ENCODE measurements at places on chromosomes 5 and 9.

DNA sequence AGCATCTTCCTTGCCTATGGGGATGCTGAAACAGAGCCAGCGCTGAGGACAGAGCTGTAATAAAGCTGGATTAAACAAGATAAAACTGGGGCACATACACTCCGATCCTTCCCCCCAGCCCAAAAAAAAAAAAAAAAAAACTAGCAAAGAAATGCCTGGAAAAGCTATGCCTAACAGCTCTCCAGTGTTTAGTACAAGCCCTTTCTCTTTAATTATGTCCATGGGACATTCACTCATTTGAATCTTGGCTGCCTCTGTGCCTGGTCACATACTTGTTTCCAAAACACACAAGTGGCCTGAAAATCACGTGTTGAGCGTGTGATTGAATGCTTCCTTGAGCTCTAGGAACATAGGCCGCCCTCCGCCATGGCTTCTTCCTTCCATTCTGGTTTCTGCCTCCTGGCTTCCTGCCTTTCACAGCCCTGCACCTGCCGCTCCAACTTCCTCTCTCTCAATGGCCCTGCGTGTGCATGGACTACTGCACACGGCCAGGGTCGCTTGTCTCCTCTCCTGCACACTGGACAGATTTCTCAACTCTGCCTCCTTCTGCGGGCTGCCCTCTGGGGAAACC is 111.0 kb upstream of the RETREG1 start:
- no peak for DNase-seq

DNA sequence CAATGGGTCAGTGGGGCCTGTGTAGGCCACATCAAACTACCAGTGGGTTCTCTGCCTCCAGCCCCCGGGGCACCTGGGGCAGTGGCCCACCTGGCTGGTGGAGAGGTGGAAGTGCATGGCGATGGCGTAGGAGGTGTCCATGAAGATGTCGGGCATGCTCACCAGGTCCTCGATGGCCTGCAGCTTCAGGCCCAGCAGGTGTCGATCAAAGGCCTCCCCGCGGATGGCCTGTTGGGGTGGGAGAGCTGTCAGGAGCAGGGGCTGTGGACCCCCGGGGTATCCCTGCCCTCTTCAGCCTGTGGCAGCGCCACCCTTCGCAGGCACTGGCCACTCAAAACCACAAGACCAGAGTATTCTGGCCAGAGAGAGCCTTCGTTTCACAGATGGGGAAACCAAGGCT is 14.7 kb downstream of the CRAT start:
- DNase-seq: no peak

GRCh38 chr5:77590347-77590746 is 48.2 kb downstream of the OTP start:
- no peak for DNase-seq

DNA sequence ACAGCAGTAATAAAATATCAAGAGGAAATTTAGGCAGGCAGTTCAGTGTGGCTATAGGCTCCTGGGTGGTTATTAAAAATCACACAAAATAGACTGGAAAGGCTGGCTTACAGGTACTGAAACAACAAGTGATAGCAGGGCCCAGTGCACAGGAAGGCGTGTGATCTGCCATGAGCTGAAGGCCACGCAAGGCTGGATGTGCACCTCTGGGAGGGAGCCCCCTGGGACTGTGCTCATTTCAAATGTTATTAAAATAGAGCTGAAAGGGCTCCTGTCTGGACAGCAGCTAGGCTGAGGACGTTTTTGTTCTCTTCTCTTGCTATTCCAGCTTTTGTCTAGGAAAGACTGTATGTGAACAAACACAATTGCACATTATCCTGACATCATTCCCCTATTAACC is 324.3 kb upstream of the RFX3 start:
- DNase-seq: no peak

DNA sequence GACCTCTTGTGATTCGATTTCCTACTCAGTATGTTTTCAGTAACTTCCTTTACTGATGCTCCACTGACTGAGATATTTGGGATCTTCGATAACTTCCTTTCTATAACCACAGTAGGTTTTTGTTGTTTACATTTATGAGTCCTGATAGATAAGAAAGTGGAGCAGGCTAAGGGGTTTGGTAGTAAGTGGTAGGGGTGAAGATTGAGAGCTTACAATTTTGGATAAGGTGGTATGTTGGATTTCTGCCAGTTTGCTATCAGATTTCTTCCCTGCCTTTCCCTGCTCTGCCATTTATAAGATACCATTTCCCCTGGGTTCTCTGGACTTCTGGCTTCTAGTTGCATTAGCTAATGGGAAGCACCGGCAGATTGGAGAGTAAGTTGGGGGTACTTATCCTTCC is 7.9 kb upstream of the NDUFS4 start:
- DNase-seq: no peak

DNA sequence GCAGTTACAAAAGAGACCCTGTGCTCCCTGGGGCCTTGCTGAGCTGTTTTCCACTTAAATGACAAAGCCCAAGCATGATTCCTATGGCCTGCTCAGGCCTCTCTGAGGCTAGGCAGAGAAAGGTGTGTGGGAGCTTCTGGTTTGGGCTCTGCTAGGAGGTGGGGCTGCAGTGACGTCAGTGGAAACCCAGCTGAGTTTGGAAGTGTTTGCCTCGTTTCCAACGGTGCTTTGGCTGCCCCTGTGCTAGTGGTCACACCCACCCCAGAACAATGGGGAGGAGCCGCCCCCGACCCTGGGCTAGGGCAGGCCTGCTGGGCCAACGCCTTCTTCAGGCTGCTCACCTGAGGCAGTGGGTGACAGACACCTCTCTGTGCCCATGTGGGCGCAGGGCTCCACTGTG is 10.4 kb downstream of the ANGPTL2 start:
- DNase-seq: no peak

GRCh38 chr9:123401879-123402513 is 46.0 kb downstream of the CRB2 start:
- peak; percentile 52 for DNase-seq

DNA sequence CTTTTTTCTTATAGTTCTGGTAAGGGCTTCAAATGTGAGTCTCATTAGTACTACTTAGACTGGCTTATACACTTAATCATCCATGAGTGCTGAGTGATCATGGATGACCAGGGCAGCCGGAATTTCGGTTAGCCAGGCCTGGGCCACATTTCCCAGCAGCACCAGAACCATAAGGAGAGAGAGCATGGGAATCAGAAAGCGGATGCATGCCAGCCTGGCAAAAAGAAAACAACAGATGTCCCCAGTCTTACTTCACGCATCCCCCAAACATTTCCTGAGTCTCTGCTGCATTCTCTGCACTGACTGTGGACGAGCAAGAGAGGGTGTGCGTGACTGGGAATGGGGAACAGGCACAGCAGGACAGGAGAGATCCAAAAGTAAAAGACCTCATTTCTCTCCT is 371.1 kb upstream of the ZNF608 start:
- peak; percentile 66 for DNase-seq

GRCh38 chr5:135457424-135458071 is 5.4 kb upstream of the TIFAB start:
- DNase-seq: no peak

DNA sequence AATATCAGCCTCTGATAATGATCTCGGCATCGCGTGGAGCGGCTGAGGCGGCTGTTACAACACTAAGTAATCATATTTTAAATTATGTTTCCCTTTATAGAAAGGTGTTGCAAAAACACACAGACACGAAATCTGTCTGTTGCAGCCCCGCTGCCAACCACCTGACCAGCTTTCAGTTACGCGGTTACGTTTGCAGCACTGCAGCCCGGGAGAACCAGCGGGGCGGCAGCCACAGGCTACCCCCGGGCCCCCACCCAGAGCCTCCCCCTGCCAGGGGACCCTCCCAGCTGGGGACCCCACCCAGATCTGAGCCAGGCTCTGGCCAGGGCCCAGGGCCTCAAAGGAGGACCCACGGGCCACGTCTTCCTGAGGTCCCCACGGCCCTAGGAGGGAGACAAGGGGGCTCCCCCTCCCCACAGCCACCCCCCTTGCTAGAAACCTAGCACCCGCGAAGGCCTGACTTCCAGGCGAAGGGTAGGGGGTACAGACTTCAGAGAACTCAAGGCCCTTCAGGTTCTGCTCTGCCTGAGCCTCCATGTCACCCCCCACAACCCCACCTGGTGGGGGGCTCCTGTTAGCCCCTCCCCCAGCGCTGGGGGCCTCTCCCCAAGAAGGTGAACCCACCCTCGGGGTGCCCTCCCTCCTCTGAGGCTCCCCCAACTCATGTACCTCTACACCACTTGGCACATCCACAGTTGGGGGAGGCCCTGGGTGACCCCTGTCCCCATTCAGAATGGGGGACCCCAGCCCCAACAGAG is 6.0 kb downstream of the NACC2 start:
- no peak for DNase-seq

DNA sequence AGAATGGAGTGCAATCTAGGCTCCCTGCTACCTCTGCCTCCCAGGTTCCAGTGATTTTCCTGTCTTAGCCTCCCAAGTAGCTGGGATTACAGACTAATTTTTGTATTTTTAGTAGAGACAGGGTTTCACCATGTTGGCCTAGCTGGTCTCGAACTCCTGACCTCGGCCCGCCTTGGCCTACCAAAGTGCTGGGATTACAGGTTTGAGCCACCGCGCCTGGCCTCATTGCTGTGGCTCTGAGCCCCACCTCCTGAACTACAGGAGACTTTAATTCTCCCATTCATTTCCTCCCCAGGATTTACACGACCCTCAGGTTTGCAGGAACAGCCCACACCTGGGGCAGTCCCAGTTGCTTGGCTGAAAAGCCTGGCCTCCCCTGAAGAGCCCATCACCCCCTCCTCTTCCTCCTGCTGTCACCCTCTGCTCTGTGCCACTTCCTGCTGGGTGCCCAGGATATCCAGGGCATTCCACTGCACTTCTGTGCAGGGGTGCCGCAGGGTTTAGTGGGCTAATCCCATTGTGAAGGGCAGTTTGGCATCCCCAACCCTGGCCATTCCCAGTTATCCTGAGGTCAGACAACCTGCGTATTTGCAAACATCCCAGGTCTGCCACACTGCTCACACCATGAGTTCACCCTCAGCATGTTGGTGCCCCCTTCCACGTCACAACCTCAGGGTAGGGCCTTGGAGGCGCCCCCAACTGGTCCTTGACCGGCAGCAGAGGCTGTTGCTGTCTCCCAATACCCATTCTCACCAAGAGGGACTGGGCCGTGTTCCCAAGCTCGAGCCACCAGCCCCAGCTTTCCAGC is 265.0 kb upstream of the IRX4 start:
- DNase-seq: no peak

GRCh38 chr5:173246511-173246910 is 11.5 kb upstream of the NKX2-5 start:
- DNase-seq: no peak

DNA sequence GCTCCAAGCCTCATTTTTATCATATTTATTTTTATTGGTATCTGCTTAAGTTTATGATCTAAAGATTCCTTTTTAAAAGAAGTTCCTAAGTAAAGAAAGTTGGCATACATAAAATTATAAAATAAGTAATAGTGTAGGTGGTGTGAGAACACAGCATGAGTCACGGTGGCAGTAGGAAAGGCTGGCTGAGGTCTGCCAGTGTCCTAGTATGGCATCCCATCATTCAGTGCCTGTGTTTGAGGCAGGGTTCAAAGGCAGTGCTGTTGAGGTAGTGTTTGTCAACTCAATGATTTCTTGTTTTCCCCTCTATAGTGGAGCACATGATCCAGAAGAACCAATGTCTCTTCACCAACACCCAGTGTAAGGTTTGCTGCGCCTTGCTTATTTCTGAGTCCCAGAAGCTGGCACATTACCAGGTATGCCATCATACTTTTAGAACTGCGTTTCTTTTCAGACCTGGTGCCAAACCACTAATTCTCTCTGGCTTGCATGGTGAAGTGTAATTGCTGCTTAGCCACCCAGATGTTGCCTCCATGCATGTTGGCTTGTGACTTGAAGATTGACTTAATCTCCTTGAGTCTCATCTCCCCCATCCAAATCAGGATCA is 18.4 kb downstream of the ZNF346 start:
- DNase-seq: peak; percentile 61

DNA sequence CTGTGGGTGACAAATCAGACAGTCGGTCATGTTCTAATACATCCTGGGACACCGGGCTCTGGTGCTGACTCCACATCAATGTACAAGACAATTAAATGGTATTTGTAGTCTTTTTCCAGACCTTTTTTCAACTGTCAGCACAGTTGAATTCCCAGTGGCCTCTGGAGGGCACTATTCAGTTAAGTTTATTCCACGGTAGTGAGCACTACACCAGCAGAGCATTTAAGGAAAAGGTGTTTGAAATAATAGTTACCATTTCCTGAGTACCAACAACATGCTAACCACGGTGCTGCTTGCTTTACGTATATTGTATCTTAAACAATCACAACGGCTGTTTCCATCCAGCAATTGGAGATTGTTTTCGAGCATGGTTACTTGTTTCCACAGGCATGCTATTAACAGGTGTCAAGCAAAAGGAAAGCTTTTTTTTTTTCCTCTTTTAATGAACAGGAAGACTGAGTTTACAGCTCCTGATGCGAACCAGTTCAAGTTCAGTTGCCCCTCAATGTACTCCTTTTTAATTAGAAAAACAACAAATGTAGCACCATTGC is 186.7 kb downstream of the PDZD2 start:
- peak; percentile 60 for DNase-seq

All from fibroblast of skin of right quadriceps (primary cell).